GM20000 (cell line): ENCODE measurements at places on chromosomes 12 and 14.

- DNase-seq = no peak
Measured at GRCh38 chr14:58297412-58297761, 968 bp upstream of the ARID4A start.

- DNase-seq = no peak
Measured at GRCh38 chr12:70415987-70416386, 49.9 kb downstream of the KCNMB4 start.

DNA sequence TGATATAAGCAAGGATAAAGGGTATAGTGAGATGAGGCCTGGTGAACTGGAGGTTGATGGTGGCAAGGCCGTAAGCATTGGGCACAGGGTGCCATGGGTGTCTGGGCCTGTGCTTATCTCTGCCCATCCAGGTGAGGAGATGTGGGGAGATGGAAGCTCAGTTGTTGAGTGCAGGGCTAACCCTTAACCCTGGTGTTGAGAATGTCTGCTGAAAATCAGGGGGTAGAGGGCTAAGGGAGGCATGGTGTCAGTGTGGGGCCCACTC lies 86.1 kb downstream of the SYNE2 start:
- DNase-seq = no peak

- no peak for DNase-seq
Measured at GRCh38 chr14:72615451-72616121, 278.3 kb downstream of the DPF3 start.

DNA sequence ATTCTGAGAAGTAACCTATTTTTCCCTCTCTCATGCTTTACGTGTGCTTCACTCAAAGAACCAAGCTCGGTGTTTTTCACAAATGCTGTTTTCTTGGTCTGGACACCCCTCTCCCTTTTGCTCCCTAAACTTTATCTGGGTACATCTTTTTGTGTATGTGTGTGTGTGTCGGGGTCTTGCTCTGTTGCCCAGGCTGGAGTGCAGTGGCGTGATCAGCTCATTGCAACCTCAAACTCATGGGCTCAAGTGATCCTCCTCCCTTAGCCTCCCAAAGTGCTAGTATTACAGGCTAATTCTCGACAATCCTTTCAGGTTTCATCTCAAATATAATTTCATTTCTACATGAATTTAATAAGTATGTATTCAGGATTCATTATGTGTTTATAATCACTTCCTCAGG lies 83.2 kb downstream of the PEBP1 start:
- DNase-seq = no peak
